ENCODE measurements at places on chromosomes 11 and 22.
A peak's percentile ranks its signal among the peaks of the same experiment; 100 is the strongest.

DNA sequence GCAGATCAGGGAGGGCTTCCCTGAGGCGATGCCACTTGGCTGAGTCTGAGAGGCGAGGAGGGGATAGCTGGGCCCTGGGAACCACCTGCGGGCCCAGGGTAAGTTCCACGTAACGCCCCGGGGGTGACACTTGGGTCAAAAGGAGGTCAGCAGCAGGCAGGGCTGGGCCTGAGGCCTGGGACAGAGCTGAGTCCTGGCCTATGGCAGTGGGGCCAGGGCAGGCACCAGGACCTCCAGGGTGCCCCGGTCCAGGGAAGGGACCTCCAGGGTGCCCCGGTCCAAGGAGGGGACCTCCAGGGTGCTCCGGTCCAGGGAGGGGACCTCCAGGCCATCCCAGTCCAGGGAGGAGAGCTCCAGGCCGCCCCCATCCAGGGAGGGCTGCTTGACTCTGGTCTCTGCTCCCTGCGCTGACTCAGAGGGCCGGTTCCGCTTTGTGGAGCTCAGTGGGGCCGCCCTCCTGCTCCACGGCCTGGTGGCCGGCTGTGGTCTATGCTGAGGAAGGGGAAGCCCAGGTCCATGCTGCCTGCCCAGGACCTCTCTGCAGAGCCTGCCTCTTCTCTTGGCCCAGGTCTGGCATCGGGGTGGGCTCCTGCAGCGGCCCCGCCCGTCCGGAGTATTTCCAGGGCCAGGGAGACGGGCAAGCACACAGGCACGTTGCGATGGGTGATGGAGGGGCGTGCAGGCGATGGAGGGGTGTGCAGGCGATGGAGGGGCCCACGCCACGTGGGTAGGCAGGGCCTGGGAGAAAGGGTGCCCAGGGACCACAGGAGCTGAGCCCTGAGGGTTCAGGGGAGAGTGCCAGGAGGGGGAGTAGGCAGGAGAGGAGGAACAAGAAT is 19.5 kb upstream of the WNT7B start:
- no peaks in the 10 kb centered on the region for H3K27me3 ChIP-seq
- H3K27ac ChIP-seq = peak overlapping the region; percentile 39
- H3K36me3 ChIP-seq = no peaks in the 10 kb centered on the region
- peaks cover 16% of the 10 kb centered on the region for H3K4me1 ChIP-seq
- no peak for DNase-seq

DNA sequence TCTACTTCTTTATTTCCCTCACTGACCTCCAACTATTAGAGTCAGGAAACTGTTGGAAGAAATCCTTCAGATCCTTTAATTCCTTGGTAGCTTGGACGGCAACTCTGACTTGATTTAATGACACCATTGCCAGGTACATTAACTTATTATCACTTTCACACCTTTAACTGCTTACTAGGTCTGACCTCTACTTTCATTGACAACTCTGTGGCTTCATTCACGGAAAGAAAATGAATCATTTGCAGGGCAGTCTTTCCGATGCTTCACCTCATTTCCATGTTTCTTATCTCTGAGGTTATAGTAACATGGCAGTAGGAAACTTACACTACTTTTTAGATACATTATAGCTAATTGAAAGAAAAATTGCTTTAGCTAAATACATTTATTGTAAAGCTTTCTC is 82.6 kb upstream of the PDGFD start:
- no peaks in the 10 kb centered on the region for H3K36me3 ChIP-seq
- no peak overlapping the region for H3K4me3 ChIP-seq
- no peak for DNase-seq
- H3K27ac ChIP-seq = no peak overlapping the region
- no peaks in the 10 kb centered on the region for H3K27me3 ChIP-seq

DNA sequence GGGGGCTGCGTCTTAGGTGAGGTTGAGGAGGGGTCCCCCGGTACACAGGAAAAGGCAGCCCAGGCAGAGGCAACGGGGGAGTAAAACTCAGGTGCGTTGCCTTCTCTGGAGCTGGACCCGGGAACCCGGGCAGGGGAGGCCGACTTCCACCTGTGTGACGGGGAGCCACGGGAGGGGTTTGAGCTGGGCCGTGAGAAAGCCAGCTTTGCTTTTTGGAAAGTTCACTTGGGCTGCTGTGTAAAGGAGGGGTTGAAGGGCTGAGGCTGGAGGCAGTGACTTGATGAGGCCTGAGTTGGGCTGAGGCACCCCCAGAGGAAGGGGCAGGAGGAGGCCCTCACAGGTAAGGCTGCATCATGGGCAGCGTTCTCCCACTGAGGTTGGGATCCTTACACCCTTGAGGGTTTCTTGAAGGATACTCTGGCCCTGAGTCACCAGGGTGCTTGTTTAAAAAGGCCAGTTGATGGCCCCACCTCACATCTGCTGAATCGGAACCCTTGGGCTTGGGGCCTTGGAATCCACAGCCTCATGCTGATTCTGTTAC is 47.2 kb downstream of the CHRDL2 start:
- H3K4me3 ChIP-seq = no peak overlapping the region
- DNase-seq = no peak
- H3K36me3 ChIP-seq = no peaks in the 10 kb centered on the region

- H3K36me3 ChIP-seq = no peaks in the 10 kb centered on the region
- no peak for DNase-seq
- no peak overlapping the region for H3K4me3 ChIP-seq
- H3K4me1 ChIP-seq = no peaks in the 10 kb centered on the region
Measured at GRCh38 chr22:49240016-49240380, 587.7 kb downstream of the BRD1 start.

DNA sequence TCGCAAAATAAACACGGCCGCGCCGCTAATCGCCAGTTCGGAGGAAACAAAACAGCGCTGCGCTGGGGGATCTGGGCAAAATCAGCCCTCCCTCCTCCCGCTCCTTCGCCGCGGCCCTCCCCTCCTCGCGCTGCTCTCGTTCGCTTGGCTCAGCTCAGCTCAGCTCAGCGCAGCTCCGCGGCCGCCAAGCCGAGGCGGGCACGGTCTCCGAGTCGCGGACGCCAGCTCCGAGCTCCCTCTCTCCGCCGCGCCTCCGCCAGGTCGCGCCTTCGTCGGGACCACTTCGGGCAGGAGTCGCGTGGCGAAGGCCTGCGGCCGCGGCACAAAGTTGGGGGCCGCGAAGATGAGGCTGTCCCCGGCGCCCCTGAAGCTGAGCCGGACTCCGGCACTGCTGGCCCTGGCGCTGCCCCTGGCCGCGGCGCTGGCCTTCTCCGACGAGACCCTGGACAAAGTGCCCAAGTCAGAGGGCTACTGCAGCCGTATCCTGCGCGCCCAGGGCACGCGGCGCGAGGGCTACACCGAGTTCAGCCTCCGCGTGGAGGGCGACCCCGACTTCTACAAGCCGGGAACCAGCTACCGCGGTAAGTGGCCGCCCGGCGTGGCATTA is at the start of gene SPON1:
TSS of gene SPON1 (plus strand) at position 162 of the 607 bp plus-strand sequence. CDS start at position 344, 182 bp downstream.
- H3K27ac ChIP-seq = no peak within 1 kb of the TSS
- no peak within 1 kb of the TSS for H3K4me3 ChIP-seq
- DNase-seq = no peak
- H3K4me1 ChIP-seq = no peaks in the 10 kb centered on the region

- no peaks in the 10 kb centered on the region for H3K4me1 ChIP-seq
- H3K36me3 ChIP-seq = no peaks in the 10 kb centered on the region
- no peak for DNase-seq
- H3K27ac ChIP-seq = no peak overlapping the region
- no peaks in the 10 kb centered on the region for H3K27me3 ChIP-seq
Measured at GRCh38 chr22:36858966-36859365, 1.8 kb upstream of the NCF4 start.

- no peak for DNase-seq
- H3K4me1 ChIP-seq = peaks cover 12% of the 10 kb centered on the region
- peak overlapping the region; percentile 55 for H3K27ac ChIP-seq
Measured at GRCh38 chr11:66022401-66023185, 3.7 kb downstream of the CATSPER1 start.

DNA sequence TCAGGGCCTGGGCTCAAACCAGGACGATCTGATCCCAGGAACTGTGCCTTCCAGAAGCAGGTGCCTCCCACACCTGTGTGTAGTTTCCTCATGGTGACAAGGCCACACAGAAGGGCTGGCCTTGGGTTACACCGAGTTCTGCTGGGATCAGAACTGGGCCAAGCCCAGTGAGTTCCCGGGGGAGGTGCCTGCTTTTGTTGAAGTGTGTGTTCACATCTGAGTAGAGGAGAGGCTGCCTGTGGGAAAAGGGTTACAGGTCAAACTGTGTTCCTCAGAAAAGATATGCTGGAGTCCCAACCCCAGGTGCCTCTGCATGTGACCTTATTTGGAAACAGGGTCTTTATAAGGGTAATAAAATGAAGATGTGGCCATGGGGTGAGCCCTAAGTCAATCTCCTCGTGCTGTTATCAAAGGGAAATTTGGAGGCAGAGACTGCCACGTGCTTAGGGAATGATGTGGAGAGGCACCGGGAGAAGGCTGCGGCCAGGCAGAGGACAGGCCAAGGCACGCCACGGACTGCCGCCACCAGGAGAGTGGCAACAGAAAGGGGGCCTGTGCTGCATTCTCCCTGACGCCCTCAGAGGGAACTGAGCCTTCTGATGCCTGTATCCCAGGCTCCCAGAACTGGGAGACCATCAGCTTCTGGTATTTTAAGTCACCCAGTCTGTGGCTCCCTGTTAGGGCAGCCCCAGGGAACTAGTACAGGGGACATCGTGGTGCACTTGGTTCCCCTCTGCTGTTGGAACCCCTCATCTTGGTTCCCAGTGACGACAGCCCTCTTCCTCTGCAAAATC is 158.8 kb downstream of the CACNA1I start:
- DNase-seq = no peak
- no peaks in the 10 kb centered on the region for H3K4me1 ChIP-seq

DNA sequence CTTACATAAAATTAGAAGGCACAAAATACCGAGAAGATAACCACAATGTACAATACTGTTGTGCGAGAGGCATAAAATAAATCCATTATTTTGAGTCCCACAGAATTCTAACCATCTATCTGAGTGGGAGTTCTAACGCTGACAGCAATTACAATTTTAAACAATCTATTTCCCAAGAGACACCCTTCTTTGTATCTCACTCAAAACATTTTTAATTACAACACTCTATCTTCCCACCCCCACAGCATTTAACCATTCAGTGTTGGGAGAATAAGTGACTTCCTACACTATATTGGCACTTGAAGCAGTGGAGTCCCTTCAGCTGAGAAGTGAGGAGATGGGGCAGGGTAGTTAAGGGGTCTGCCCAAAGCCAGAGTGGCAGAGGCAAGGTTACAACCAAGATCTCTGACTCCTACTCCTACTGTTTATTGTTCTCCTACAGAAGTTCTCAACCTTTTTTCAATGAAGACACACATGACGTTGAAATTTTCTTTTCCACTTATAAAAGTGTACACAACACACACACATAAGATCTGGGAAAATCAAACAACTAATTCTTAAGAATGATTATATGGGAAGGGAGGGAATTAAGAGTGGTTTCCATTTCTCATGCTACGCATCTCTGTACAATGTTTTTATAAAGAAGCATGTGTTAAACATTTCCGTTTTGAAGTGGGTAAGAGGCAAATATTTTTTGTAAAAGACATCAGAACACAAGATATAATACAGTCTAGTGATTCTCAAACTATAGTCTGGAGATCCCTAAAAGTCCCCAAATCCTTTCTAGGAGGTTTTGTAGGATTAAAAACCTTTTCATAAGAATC is 10.9 kb downstream of the SLC25A17 start:
- H3K4me1 ChIP-seq = no peaks in the 10 kb centered on the region
- no peaks in the 10 kb centered on the region for H3K36me3 ChIP-seq
- no peak overlapping the region for H3K4me3 ChIP-seq
- DNase-seq = no peak
- no peaks in the 10 kb centered on the region for H3K27me3 ChIP-seq
- H3K27ac ChIP-seq = no peak overlapping the region

DNA sequence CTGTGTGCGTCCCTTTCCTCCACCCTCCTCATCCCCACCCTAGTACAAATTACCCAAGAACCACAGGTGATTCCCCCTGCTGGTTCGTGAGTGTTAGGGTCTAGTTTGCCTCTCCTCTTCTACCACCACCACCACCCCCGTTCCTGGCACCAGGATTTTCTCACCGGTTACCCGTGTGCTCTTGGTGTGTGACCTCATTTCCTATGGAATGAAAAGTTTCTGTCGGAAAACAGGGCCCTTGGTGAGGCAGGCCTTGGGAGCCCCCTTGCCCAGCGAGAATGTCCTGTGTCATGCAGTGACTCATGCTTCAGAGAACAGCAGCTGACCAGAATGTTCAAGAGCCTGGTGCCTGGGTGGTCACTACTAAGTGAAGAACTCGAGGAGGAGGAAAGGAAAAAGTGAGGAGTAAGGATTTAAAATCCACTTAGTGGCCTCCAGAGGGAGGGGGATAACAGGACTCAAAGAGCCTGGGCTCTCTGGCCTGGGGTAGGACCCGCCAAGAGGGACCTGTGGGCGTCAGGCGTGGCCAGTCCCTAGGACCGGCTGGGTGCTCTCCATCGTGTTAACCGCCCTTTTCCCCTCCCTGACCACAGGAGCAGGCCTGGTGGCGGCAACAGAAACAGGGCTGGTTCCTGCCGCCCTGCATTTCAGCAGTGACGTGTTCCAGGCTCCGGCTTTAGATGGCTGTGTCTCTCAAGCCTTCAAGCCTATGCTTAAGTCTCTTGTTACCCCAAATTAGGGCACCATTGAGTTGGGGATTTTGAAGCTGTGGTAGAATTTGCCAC is 30.2 kb downstream of the C22orf31 start:
- H3K4me1 ChIP-seq = peaks cover 21% of the 10 kb centered on the region
- no peaks in the 10 kb centered on the region for H3K36me3 ChIP-seq
- H3K27me3 ChIP-seq = no peaks in the 10 kb centered on the region
- H3K27ac ChIP-seq = peak overlapping the region; percentile 68
- DNase-seq = peak; percentile 35

DNA sequence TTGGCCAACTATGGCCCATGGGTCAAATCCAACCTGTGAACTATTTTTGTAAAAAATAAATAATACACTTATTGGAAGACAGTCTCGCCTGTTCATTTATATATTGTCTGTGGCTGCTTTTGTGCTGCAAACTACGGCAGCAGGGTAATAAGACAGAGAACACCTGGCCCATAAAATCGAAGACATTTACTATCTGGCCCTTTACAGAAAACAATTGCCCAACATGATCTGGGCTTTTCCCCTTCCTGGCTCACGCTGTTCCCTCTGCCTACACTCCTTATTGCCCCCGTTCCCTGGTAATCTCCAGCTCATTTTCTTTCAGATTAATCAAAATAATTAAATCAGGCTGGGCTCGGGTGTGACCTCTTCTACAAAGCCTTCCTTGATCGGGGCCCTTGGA is 5.6 kb downstream of the PLAAT2 start:
- no peak overlapping the region for H3K4me3 ChIP-seq
- no peaks in the 10 kb centered on the region for H3K4me1 ChIP-seq
- no peak overlapping the region for H3K27ac ChIP-seq
- DNase-seq = no peak
- no peaks in the 10 kb centered on the region for H3K27me3 ChIP-seq
- H3K36me3 ChIP-seq = no peaks in the 10 kb centered on the region
